Ureter (tissue), 1 donor: ENCODE measurements at places on chromosomes 2 and 18.

GRCh38 chr2:171084128-171084527 lies 76.6 kb downstream of the TLK1 start:
- no peak for DNase-seq

DNA sequence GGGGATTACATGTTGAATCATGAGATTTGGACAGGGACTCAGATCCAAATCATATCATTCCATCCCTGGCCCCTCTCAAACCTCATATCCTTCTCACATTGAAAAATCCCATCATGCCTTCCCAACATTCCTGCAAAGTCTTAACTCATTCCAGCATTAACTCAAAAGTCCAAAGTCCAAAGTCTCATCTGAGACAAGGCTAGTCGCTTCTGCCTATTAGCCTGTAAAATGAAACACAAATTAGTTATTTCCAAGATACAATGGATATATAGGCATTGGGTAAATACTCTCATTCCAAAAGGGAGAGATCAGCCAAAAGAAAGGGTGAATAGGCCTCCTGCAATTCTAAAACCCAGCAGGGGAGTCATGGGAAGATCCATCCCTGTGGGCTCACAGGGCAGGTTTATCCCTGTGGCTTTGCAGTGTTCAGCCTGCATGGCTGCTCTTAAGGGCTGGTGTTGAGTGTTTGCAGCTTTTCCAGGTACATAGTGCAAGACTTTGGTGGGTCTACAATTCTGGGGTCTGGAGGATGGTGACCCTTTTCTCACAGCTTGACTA lies 21.2 kb upstream of the SLC14A1 start:
- no peak for DNase-seq

- no peak for DNase-seq
Observed at GRCh38 chr18:63376538-63376937, 9.5 kb upstream of the KDSR start.

DNA sequence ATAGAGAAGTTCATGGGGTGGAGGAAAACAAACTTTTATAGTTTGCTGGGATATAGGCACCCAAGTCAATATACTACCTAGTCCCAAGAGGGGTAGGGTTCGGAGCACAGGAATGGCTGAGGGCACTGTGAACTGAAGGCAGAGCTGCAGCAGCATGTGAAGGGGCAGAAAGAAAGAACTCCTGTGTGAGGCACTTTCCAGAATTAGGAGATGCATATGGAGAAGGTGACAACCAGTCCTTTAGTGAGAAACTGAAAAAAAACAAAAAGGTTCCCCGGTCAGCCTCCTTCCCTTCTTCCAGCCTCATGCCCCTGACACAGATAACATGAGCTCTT lies 429.1 kb downstream of the DSC3 start:
- no peak for DNase-seq

DNA sequence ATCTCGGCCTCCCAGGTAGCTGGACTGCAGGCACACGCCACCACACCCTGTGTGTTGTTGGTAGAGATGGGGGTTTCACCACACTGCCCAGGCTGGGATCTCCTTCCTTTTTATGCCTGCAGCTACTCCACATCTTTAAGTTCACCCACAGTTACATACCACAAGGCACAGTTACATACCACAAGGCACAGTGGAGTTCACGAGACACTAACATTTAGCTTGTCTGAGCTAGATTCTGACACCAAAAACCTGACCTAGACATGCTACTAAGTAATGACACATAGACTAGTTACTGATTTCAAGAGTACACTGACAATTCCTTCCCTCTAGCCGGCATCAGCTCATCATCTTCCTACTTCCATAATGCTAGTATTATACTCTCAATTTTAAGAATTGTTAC lies 4.3 kb downstream of the POLR2D start:
- no peak for DNase-seq

DNA sequence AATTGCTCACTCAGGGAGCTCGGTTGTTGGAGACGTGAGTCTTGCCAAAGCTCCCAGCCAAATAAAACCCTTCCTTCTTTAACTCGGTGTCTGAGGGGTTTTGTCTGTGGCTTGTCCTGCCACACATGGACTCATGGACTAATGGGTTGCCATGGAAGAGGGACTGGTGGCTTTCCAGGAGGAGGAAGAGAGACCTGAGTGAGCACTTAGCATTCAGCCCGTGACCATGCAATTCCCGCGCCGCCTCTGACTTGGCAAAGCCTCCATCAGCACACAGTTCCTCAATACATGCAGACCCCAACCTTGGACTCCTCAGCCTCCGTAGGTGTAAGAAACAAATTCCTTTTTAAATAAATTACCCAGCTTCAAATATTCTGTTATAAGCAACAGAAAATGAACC lies 57.3 kb upstream of the TMEM18 start:
- no peak for DNase-seq

DNA sequence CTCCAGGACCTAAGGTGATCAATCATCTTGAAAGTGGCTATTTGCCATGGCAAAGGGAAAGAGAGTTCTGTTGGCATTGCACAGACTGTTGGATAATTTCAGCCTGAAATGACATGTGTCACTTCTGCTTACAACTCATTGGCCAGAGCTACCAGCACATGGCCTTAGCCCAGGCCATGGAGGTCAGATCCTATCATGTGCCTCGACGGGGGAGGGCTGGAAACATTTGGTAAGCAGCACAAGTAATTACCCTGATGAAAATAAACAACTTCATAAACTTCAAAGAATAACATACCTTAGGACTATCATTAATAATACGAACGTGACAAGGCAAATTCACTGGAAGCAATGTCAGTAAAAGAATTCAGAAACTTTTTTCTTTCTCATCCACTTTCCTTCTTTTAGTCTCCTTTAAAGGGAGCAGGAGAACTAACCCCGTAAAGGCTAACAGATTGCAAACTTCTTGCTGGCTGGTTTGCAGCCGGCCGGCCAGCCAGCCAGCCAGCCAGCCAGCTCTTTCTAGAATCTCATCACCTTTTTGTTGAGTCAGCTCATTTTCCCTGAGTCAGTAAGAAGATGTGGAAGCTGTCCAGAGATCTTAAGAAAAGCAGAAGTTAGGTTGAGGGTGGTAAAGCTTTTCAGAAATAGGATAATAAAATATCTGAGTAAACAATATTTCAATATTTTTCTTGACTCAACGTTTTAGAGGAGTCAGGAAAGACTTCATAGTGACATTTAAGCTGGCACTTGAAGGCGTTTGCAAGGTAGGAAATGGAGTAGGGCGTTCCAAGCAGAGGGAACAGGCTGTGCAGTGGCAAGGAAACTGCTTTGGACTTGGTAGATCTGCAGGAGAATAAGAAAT lies 31.9 kb downstream of the CNRIP1 start:
- no peak for DNase-seq

GRCh38 chr2:45836316-45836715 lies 184.8 kb downstream of the PRKCE start:
- no peak for DNase-seq

GRCh38 chr2:61632276-61633169 lies 94.4 kb upstream of the XPO1 start:
- no peak for DNase-seq

DNA sequence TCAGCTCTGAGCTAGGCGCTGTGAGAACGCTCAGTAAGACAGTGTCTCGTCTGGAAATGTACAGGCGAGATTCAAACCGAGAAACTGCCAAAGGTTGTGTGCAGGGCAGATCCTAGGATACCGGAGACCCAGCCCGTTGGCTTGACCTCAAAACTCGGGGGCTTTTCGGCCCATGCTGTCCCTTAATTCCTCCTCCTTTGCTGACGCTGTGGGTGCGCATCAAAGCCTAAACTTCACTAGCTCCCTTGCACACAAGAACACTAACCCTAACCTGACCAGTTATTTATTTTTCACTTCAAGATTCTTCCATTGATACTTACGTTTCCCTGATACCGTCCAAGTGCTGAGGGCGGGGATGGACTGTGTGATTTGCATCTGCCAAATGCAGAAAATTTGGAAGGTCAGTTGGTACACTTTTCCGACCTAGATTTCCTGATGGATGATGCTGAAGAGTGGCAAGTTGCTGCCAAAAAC lies 1.0 kb upstream of the AAK1 start:
- DNase-seq = no peak

- no peak for DNase-seq
Observed at GRCh38 chr2:170396799-170397459, 219.0 kb downstream of the MYO3B start.

GRCh38 chr2:47076586-47077441 lies 78.3 kb downstream of the STPG4 start:
- no peak for DNase-seq

DNA sequence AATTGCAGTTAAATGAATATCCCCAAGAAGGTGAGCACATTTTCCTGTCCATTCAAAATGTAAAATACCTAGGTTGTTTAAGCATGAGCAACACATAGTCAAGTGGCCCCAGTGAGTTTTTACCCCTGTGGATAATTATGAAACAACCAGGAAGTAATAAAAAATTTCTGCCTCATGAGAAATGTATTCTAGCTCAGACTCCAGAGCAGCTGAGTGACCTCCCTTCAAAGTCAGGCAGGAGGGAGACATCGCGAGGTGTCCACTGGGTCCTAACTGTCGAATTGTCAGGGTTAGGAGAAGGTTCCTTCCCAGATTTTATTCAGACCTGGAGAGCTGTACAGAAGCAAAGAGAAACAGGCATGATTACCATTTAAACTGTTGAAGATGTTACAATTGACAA lies 416.6 kb upstream of the SMIM21 start:
- DNase-seq = no peak

GRCh38 chr2:120347396-120348060 lies 1.6 kb downstream of the INHBB start:
- no peak for DNase-seq

GRCh38 chr18:46518438-46518837 lies 138.6 kb downstream of the LOXHD1 start:
- no peak for DNase-seq
